SK-N-MC (cell line): ENCODE measurements at places on chromosomes 11 and 22.

GRCh38 chr11:64234647-64235379 lies 429 bp downstream of the VEGFB start:
- DNase-seq: no peak

DNA sequence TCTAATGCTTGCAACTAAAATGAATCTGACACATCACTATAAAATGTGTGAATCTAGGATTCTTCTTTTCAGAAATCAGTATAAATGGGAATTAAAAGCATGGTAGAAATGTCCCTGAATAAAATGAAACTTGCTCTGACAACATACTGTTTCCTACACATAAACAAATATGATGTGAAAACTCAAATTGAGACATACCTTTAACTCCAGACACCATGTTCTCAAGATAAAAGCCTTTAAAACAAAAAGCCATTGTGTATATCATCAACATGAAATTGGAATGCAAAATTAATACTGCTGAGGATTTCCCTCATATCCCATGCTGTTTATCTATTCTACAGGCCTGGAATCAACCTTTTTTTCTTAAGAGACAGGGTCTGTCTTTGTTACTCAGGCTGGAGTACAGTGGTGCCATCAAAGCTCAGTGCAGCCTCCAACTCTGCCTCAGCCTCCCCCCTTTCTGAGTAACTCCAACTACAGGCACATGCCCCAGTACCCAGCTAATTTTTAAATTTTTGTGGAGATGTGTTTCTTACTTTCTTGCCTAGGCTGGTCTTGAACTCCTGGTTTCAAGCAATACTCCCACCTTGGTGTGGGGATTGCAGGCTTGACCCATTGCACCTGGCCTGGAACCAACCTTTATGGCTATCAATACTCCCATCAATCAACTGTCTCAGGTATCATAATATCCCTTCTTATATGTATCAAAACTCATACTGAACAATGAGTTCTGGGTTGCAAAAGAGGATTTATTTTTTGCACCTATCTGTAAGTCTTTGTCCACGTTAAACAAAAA lies 6.7 kb downstream of the TAF1D start:
- no peak for DNase-seq

DNA sequence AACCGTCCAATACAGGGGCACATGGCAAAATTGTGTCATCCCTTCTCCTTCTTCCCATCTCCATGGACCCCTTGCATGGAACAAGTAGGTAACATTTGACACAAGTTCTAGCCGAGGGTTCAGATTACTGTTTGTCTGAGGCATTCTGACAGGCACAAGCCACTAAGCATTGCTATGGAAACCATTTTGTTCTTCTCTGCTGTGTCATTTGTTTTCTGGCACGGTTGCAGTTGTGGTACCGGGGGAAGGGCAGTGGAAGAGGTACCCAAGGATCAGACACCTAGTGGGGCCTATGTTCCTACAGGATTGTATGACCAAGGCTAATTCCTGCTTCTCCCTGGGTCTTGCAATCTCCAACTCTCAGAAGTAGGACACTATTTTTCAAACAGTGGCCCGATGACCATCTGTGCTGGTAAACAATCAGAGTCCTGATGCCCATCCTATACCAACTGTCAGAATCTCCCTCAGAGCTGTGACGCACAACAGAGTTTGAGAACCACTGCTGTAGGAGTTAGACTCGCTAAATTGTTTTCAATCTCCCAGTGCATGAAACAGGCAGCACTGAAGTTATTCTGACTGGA lies 69.3 kb downstream of the KCNC1 start:
- no peak for DNase-seq

DNA sequence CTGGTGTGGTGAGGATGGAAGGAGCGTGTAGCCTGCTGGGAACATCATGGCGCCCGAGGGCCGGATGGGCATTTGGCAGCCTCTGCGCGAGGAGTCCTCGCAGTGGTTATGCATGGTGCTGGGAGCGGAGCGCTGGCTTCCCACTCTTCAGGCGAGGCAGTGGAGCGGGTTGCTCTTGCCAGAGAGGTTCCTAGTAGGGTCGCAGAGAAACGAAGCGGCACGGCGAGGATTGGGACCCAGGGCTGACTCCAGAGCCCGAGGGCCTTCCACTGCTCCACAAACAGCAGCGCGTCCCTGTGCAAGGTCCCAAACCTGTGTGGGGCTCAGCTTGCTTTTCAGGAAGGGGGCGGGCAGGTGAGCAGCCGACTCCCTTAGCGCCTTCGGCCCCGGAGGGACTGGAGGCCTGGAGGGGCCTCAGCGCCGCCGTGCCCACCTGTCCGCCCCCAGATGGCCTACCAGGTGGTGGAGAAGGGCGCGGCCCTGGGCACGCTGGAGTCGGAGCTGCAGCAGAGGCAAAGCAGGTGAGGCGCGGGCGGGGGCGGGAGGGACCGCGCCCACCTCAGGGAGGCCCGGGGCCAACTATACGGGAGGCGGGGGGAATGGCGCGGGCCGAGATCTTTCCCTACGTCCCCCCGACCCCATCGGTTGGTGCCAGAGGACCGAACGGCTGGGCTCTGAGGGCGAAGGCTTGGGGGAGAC lies 7.2 kb downstream of the ATG16L2 start:
- no peak for DNase-seq

GRCh38 chr22:33271390-33272161 lies 213.4 kb upstream of the SYN3 start:
- DNase-seq: no peak

DNA sequence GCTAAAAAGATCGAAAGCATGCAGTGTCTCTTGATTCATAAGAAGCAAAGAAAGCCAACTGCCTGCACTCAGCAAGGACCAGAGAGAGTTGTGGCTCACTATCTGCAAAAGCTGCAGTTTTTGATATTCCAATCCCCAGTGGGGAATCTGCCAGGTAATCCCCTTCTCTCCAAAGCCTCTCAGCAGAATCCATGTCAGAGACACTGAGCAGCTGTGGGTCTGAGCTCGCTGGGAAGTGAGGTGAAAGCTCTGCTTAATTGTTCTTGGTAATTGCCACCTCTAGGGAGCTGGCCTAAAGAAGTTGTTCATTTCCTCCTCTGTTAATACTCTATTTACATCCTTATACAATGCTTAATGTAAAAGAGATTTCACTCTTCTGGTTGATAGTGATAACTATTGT lies 261.3 kb upstream of the LRRC4C start:
- no peak for DNase-seq

DNA sequence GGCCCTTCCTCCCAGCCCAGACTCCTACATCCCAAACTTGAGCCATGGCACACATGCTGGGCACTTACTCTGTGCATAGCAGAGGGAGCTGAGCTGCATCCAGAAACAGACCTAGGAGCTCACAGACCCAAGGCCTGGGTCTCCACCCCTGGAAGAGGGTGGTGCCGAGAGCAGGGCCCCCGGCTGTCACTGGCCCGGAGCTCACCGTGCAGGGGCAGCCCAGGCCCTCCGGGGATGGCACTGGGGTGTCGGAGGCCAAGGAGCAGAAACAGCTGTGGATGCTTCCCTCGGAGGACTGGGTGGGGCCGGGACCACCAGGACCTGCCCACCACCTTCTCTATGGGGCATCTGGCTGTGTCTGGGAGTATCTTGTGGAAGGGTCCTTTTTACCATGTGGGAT lies 4.3 kb upstream of the APOBEC3A start:
- no peak for DNase-seq

- no peak for DNase-seq
These were observed 8.0 kb upstream of the AHNAK start for GRCh38 chr11:62554387-62555167.

- DNase-seq: no peak
These were observed 643 bp downstream of the TIGD3 start for GRCh38 chr11:65355013-65355775.

DNA sequence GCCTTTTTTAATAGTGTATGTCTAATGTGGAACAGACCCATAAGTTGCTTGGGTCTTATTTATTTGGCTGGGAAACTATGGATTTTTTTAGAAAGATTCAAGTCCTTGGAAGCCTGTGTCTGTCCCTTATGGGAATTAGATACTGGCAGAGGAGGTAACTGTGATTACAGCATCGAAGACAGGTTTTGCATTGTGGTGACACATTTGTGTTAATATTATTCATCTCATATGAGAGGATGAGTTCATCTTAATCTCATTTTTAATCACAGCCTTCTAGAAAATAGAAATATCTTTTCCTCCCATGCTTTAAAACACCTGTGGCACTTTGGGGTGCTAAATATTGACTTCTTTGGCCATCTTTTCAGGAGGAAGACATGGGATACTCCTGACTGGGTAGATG lies 9.2 kb downstream of the TAB1 start:
- no peak for DNase-seq

- no peak for DNase-seq
These were observed 2.4 kb upstream of the ZP1 start for GRCh38 chr11:60864856-60865513.

- no peak for DNase-seq
These were observed 63.8 kb downstream of the IMMP1L start for GRCh38 chr11:31445621-31446020.

GRCh38 chr11:123110397-123110796 lies 48.5 kb upstream of the HSPA8 start:
- DNase-seq: no peak

DNA sequence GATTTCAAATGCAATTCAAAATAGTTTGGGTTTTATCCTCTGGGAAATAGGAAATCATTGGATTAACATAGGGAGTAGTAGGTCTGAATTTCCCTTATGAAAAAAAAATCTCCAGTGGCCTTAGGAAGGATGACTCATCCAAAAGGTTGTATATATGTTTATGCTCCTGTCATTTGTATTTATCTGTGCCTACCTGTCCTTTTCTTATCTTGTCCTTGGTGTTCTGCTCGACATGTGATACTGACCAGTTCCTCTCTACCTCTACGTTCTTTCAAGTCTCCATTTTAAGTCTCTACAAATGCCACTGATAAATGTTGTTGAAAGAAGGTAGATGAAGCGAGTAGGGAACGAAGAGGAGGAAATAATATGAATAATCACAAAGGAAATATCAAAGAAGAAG lies 3.0 kb upstream of the SOX6 start:
- DNase-seq: no peak

DNA sequence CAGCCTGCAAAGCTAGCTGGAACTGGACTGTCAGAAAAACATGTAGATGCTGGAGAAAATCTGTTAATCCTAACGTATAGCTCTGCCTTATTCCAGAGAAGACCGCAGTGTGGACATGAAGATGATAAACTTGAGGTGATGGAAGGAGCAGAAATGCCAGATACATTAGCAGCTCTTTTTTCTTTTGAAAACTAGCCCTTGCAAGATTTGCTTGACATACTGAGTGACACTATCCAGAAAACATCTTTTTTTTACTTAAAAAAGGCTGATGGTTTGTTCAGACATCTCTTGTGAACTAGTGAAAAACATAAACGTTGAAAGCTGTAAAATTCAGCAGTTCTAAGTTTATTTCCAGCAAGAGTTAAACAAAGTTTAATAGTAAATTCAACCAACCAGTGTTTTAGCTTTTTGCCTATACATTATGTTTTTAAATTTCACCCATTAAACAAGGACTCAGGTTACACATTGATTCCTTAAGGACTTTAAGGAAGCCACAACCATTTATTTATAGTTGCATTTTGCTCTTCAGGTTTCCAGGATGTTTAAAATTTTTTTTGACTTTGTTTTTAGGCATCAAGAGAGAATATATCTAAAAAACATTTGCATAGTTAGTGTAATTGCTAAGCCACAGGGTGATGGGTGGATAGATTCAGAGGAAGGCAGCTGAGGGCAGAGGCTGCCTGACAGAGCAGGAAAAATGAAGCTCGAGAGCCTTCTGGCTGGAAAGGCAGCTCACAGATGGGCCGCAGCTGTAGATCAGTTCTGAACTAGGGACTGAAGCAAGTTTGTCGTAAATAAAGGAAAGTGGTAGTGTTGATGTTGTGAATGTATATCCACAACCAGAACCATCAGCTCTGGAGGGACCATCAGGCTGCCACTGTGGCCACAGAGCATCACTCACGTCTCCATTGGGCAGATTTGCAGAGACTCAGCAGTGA lies 9.5 kb downstream of the SNAP29 start:
- no peak for DNase-seq

DNA sequence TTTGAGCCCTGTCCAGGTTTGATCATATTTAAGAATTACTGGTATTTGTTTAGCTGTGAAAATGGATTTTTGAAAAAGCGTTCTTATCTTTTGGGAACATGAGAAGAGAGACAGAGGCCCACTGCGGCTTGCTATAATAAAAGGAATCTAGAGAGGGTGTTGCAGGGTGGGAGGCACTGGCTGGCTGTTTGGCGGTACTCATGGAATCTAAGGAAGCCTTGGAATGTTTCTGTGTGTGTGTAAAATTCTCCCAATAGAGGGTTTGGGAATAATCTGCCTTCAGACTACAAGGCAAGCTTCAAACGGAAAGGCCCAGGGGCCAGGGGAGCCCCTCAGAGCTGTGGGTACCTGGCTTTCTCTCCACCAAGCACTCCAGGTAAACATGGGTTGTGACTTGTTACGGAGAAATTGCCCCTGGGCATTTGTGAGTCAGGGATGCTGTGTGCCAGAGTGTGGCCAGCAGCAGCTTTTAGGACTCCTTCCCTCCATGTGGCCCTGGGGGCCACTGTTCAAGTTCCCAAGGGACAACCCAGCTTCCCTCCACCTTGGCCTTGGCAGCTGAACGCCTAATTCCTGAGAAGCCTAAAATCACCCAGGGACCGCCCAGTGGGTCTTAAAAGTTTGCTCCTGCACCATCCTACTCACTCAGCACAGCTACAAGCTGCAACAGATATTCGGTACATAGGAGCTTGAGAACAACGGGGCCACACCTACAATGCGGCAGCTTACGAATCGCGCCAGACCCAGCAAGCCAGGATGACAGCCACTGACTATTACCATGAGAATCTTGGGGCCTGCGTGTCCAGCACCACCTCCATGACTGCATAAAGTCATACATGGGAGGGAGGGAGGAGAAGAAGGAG lies 14.1 kb upstream of the SYT8 start:
- DNase-seq: no peak

- DNase-seq: no peak
These were observed 18.9 kb downstream of the EXPH5 start for GRCh38 chr11:108574675-108575074.

DNA sequence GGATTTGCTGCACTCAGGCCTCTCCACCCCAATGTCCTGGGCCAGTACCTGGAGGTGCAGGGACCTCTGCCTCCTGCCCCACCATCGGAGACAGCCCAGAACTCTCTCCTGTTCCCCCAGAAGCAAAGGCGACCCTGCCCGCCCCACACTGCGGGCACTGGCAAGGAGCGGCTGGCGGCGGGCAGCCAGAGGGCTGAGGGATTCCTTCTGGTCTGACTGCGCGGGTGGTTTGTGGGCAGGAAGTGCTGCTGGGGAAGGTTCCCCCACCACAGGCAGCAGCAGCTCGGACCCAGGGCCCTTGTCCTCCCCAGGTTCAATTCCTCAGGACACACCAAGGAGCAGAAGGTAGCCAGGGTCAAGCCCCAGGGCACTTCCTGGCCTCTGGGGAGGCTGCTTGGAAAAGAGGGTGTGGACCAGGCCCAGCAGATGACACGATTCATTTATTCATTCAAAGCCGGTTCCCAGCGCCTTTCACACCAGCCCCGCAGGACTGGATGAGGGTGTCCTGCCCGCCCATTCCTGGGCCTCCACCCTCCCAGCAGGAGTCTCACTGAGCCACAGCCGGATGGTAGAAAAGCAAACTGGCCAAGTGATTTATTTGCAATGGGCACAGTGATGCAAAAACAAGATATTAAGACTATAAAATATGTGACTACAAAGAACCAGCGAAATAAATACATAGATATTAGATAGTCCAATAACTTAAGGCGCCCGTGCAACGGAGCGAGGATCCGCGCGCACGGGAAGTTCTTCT lies 1.2 kb downstream of the PHLDA2 start:
- DNase-seq: no peak
